Heart right ventricle (tissue), 16 donors: ENCODE measurements at places on chromosomes 1 and 21. TPM values are rescaled to one million over a fixed set of nuclear protein-coding genes. Genes with fewer than 3 reads are reported as not detected.

DNA sequence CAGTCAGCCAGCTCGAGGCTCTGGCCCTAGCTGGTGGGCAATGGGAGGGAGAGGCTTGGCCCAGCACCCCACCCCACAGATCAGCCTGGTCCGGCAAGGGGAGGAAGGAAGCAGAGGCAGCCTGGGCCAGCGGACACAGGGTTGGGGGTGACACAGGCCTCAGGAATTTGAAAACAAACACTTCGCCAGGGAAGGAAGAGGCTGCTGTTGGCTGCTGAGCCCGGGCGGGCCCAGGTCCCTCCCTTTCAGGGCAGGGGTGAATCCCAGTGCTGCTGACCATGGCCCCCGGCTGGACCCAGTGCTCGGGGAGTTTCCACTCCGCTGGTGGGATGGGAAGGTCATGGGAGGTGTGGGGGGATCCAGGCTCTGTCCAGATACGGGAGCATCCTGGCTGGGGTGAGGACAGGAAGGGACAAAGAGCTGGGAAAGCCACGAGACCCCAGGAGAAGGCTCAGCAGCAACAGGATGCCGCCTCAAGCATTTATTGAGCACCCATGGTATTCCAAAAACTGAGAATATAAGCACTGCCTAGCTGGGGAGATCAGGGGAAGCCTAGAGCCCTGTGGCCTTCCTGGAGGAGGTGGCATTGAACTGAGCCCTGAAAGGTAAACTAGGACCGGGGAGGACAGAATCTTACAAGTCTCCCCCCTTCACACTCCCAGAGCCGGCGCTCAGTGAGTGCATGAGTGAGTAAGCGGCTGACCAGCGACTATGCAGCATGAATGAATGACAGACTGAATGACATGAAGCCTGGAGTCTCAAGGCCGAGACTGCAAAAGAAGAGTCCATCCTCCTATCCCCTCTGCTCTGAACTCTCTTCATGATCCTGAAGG is 26.2 kb upstream of the EPHA2 start:
- H3K36me3 ChIP-seq, result no peaks in the 10 kb centered on the region
- H3K4me1 ChIP-seq, result peaks cover 25% of the 10 kb centered on the region
- no peaks in the 10 kb centered on the region for H3K27me3 ChIP-seq
- H3K4me3 ChIP-seq, result no peak overlapping the region
- peak; percentile 85 for DNase-seq

DNA sequence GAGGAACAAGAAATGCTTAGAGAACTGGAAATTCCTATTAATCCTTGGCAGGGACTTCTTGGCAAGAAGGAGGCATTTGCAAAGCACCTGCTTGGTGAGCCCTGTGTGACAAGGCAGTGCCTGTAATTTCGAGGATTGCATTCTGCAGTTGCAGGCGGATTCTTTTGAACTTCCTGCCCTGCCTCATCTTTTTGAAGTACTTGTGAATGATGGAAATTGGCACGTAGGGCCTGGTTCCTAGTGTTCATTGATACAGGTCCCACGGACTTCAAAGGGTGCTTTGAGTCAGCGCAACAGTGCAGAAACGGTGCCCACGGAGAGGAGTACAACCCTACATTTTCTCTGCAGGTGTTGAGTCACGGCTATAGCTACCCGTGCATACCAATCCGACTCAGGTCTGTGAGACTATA is 6.4 kb downstream of the HUNK start:
- no peaks in the 10 kb centered on the region for H3K4me1 ChIP-seq
- H3K4me3 ChIP-seq, result no peak overlapping the region
- H3K27ac ChIP-seq, result no peak overlapping the region

DNA sequence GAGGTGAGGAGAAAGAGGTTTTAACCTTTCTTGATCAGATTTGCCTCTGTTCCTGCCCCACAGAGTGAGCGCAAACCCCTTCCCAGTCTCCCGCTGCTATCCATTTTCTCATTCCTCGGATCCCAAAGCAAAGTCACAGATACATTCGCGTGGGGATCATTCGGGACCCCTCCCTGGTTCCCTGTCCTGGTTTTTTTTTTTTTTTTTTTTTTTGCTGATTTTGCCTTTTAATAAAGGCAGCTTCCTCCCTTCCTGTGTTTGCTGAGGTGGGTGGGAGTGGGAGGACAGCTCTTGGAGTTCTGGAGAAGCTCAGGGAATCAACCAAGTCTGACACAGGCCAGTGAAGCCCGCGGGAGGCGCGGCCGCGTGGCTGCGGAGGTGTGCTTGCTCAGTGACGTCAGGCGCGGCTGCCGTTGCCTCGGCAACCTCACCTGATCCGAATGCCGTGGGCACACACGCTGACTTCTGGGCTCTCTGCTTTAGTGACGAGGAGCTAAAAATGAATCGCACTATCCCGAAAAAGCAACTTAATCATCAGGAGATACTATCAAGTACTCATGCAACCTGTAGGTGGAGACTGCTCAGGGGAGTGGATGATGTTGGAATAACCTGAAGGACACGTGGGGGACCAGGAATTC is 106.4 kb downstream of the TBX19 start:
- DNase-seq, result peak; percentile 28
- H3K36me3 ChIP-seq, result no peaks in the 10 kb centered on the region
- H3K4me3 ChIP-seq, result peak overlapping the region; percentile 8
- peaks cover 11% of the 10 kb centered on the region for H3K4me1 ChIP-seq
- H3K27ac ChIP-seq, result no peak overlapping the region

DNA sequence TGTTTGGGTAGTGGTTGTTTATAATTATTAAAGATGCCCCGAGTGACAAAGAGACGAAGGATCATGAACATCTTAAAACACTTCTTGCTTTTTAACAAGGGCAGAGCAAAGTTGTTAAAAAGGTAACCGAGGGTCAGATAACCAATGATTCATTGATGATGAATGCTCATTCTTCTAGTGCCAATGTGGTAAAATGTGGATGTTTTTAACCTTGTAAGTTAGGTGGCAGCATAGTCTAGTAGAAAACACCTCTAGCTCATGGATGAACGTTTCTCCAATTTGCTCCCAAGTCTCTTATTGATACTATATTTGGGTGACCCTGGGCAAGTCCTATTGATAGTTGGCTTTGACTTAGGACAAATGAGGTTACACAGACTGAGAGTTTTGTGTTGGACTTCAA is 167.9 kb downstream of the KIF26B start:
- H3K4me1 ChIP-seq, result no peaks in the 10 kb centered on the region
- no peak overlapping the region for H3K27ac ChIP-seq
- DNase-seq, result no peak

DNA sequence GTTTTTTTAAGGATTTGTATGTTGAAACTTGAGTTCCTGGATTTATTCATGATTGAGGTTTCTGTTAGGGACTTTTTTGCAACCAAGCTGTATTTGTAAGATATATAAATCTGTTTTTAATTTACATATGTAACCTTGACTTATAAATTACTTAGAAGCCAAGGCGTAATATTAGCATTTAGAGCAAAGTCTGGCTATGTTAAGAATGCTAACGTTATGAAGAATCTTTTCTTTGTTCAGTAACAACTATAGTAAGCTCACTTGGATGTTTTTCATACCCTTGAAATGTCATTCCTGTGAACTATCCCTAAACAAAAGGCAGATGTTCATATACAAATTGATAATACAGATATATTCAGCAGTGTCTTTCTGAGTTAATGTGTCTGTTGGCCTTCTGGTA is 155.3 kb downstream of the MAGI3 start:
- no peak for DNase-seq
- no peak overlapping the region for H3K27ac ChIP-seq
- no peaks in the 10 kb centered on the region for H3K27me3 ChIP-seq
- no peak overlapping the region for H3K4me3 ChIP-seq
- H3K36me3 ChIP-seq, result no peaks in the 10 kb centered on the region
- no peaks in the 10 kb centered on the region for H3K4me1 ChIP-seq

MYOM3 gene
- total RNA-seq, result 301 TPM

HEYL gene
- total RNA-seq, result 13.0 TPM

DNA sequence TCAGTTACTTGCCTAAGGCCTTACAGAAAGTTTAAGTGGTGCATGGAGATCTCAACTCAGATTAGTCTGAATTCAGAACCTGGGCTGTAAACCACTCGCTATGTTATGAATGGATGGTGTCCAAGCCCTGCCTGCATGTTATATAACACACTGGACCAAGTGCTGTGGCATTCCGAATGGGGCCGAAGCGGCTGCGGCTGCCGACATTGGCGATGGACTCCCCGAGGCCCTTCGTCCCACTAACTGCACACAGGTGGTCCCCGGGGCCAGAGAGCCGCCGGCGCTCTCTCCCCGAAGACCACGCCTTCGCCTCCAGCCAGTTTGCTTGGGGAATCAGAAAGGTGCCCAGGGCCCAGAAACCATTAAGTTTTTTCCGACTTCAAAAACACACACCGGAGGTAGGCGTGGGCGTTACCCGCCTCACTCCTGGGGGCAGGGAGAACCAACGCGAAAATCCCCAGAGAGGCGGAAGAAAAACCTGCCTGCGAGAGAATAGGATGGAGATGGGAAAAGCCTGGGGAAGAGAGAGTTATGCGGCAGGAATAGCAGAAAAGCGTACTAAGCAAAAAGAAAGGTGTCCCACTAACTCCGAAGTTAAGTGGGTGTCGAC is 579 bp upstream of the TENT5C start:
- H3K27me3 ChIP-seq, result no peaks in the 10 kb centered on the region
- DNase-seq, result peak; percentile 22
- H3K4me3 ChIP-seq, result peak overlapping the region; percentile 81
- H3K4me1 ChIP-seq, result peaks cover 41% of the 10 kb centered on the region
- H3K27ac ChIP-seq, result peak overlapping the region; percentile 81
- H3K36me3 ChIP-seq, result no peaks in the 10 kb centered on the region

- peak overlapping the region; percentile 96 for H3K27ac ChIP-seq
- peak; percentile 2 for DNase-seq
- peaks cover 14% of the 10 kb centered on the region for H3K36me3 ChIP-seq
- peak overlapping the region; percentile 68 for H3K4me3 ChIP-seq
Measured at GRCh38 chr21:46100020-46100419, 2.1 kb downstream of the COL6A2 start.

DNA sequence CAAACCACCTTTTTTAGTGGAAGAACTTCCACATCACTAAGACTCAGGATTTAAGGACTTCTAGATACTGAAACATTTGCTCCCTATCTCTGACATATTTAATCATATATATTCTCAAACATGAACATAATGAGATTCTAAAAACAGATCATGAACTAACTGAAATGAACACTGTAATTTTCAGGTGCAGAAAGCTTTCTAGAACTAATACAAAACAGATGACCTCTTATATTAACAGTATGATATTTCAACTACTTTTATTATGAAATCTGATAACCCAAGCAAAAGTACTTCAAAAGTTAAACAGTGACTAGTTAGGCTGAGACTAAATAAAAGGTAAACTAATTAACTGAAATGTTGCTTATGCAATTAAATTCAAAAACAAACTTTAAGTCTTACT is 157.5 kb downstream of the COP1 start:
- no peak overlapping the region for H3K4me3 ChIP-seq
- H3K36me3 ChIP-seq, result no peaks in the 10 kb centered on the region
- H3K4me1 ChIP-seq, result no peaks in the 10 kb centered on the region
- no peak overlapping the region for H3K27ac ChIP-seq
- DNase-seq, result no peak

DNA sequence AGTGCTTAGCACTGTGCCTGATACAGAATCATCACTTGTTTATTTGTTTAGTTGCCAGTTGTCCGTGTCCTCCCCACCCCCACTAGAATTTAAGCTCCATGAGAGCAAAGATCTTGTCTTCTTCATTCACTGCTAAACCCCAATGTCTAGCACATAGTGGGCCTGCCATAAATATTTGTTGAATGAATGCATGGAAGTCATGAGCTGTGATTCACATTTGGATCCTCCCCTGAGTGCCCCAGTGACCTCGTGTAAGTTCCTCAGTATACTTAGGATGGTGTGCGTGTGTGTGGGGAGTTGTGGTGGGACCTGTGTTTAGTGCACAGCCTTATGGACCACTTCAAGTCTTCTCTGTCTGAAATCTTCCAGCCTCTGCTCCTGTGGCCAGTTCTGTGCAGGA is 23.1 kb downstream of the IER5 start:
- H3K4me1 ChIP-seq, result peaks cover 11% of the 10 kb centered on the region
- H3K27ac ChIP-seq, result no peak overlapping the region
- no peak for DNase-seq
- no peak overlapping the region for H3K4me3 ChIP-seq

- peak overlapping the region; percentile 91 for H3K27ac ChIP-seq
- peak; percentile 29 for DNase-seq
- H3K4me1 ChIP-seq, result peaks cover 58% of the 10 kb centered on the region
- H3K27me3 ChIP-seq, result no peaks in the 10 kb centered on the region
Measured at GRCh38 chr1:226063224-226063976, 884 bp downstream of the H3-3A start.

DNA sequence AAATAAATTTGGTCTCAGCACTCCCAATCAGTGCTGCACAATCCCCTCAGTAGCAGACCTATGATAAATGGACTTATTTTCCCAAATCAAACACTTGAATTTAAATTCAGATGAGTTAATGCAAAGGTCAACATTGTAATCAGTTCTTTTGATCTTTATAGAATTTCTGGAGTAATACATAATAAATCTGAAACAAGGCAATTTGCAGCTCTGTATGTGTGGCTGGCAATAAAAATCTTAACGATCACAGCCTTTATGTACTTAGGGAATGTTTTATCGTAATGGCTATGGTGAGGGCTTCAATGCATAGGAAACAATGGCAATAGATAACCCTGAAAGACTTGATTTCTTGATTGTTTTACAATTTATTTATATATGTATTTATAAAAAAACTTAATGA is 91.4 kb downstream of the GPATCH2 start:
- H3K27me3 ChIP-seq, result no peaks in the 10 kb centered on the region
- H3K36me3 ChIP-seq, result no peaks in the 10 kb centered on the region
- no peaks in the 10 kb centered on the region for H3K4me1 ChIP-seq
- no peak overlapping the region for H3K4me3 ChIP-seq
- DNase-seq, result no peak

DNA sequence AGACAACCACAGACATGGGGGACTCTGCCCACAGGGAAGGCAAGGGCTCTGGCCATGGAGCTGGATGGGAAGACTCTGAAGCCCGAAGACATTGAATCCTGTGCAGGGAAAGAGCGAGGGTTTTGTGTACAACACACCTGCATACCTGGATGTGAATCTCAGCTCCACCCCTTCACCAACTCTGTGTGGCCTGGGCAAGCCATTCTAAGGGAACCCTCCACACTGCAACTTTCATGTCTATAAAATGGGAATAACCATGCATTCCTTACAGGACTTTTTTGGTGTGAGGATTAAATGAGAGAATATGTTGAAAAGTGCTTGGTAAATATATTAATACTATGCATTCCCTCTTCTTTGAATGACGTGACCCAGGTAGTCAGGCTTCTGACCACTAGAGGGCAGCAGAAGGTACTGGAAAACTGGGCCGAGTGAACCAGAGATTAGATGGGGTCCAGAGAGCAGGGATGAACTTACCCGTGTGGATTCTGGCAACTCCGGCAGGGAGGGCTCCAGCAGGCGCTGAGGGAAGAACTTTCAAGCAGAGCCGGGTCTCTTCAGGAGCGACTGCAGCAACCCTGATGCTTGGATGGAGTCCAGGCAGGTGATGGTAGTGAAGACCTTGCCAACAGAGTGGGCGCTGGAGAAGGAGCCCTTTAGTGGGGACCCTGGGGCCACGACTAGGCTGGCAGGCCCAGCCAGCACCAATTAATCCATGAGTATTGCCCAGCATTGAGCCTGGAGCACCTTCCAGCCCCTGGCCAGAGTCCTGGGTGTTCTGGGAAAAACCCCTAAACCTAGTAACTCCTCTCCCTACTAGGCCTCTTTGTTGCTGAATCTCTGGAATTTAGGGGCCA is 834 bp upstream of the ELF3 start:
- peaks cover 3% of the 10 kb centered on the region for H3K36me3 ChIP-seq
- peak; percentile 26 for DNase-seq
- H3K27ac ChIP-seq, result peak overlapping the region; percentile 50
- no peak overlapping the region for H3K4me3 ChIP-seq
- peaks cover 18% of the 10 kb centered on the region for H3K4me1 ChIP-seq

- no peaks in the 10 kb centered on the region for H3K27me3 ChIP-seq
- no peak overlapping the region for H3K4me3 ChIP-seq
- H3K27ac ChIP-seq, result no peak overlapping the region
- DNase-seq, result no peak
- H3K36me3 ChIP-seq, result peaks cover 5% of the 10 kb centered on the region
- H3K4me1 ChIP-seq, result no peaks in the 10 kb centered on the region
Measured at GRCh38 chr1:53847980-53848379, 9.9 kb upstream of the NDC1 start.
